ENCODE measurements at places on chromosomes 12 and 14. TPM values are rescaled to one million over a fixed set of nuclear protein-coding genes. Genes with fewer than 3 reads are reported as not detected.

DNA sequence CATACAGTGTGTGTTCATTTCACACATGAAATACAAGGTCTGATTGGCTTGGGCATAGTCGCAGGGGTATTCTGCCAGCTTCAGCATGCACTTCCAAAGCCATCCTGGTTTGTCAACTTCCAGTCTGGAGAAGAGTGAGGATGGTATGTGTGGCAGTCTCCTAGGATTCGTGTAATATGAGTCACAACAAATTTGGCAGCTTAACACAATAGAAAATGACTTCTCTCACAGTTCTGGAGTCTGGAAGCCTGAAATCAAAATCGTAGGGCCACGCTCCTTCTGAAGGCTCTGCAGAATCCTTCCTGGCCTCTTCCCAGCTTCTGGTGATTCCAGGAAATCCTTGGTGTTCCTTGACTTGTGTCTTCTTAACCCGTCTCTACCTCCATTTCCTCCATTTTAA lies 167.5 kb downstream of the PPM1H start:
- no peaks in the 10 kb centered on the region for H3K36me3 ChIP-seq
- no peak overlapping the region for H3K27ac ChIP-seq
- no peak overlapping the region for H3K4me3 ChIP-seq
- H3K27me3 ChIP-seq = no peaks in the 10 kb centered on the region
- no peaks in the 10 kb centered on the region for H3K4me1 ChIP-seq
- no peak for DNase-seq

The MYL2 gene
- total RNA-seq = not detected

- H3K36me3 ChIP-seq = no peaks in the 10 kb centered on the region
- no peaks in the 10 kb centered on the region for H3K4me1 ChIP-seq
- H3K27ac ChIP-seq = no peak overlapping the region
- H3K4me3 ChIP-seq = no peak overlapping the region
These were observed 834.9 kb downstream of the SLC6A15 start for GRCh38 chr12:84077679-84078078.

The ZBTB42 gene
- 0.41 TPM for total RNA-seq

- H3K27ac ChIP-seq = peak overlapping the region; percentile 79
- peaks cover 6% of the 10 kb centered on the region for H3K36me3 ChIP-seq
- no peaks in the 10 kb centered on the region for H3K27me3 ChIP-seq
- H3K4me1 ChIP-seq = peaks cover 42% of the 10 kb centered on the region
- H3K4me3 ChIP-seq = peak overlapping the region; percentile 94
These were observed 1.1 kb downstream of the RAP1B start for GRCh38 chr12:68611806-68612160.
